Spinal cord (tissue), 10 donors: ENCODE measurements at places on chromosomes 12 and 14.

- H3K27ac ChIP-seq, result no peak overlapping the region
- H3K27me3 ChIP-seq, result peaks cover 37% of the 10 kb centered on the region
- DNase-seq, result no peak
- H3K4me1 ChIP-seq, result peaks cover 22% of the 10 kb centered on the region
- H3K36me3 ChIP-seq, result no peaks in the 10 kb centered on the region
Measured at GRCh38 chr12:1533205-1533601, 61.2 kb downstream of the FBXL14 start.

GRCh38 chr12:54879150-54879549 lies 24.8 kb downstream of the MUCL1 start:
- DNase-seq, result no peak
- no peak overlapping the region for H3K4me3 ChIP-seq
- no peaks in the 10 kb centered on the region for H3K4me1 ChIP-seq
- H3K36me3 ChIP-seq, result no peaks in the 10 kb centered on the region

GRCh38 chr12:88273875-88274274 lies 131.8 kb downstream of the TMTC3 start:
- no peak overlapping the region for H3K27ac ChIP-seq
- DNase-seq, result peak; percentile 38
- H3K4me1 ChIP-seq, result no peaks in the 10 kb centered on the region
- no peaks in the 10 kb centered on the region for H3K27me3 ChIP-seq
- H3K36me3 ChIP-seq, result no peaks in the 10 kb centered on the region
- H3K4me3 ChIP-seq, result no peak overlapping the region

DNA sequence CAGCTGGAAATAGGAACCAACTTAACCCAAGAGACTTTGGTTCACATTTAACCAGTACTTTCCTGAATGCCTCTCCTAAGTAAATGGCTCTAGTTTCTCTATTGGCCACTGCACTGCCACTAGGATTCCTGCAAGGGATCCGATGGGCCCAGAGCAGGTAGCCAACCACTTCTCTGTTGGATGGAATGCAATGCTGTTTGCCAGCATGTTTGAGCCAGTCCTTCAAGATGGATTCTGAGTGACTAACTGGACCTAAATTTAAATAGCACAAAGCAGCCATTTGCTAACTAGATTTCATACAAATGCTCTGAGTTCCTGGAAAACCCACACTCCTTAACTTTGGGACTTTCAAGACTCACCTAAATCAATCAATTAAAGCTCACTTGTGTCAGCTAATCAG lies 9.5 kb upstream of the CLEC2D start:
- peaks cover 12% of the 10 kb centered on the region for H3K36me3 ChIP-seq
- H3K4me1 ChIP-seq, result no peaks in the 10 kb centered on the region
- H3K27me3 ChIP-seq, result no peaks in the 10 kb centered on the region
- H3K4me3 ChIP-seq, result no peak overlapping the region
- DNase-seq, result no peak
